Upper lobe of left lung (tissue), 6 donors: ENCODE measurements at places on chromosomes 4 and X.

DNA sequence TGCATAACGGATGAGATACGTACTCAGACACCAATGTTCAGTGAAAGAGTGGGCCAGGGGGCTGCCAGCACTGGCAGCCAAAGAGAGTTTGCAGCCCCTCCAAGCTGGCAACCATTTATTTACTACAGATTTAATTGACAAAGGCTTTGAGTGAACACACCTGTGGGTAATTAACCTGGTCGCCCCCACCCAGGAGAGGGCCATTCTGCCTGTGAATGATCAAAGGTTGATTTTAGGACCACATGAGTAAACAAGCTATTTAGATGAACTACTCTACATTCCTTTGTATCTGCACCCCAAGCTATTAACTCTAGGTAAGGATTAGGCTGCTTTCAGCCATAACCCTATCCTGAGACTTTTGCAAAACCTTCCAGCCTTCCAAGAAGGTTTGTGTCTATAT is 55.0 kb downstream of the RBM46 start:
- no peak for DNase-seq

- no peak for DNase-seq
These were observed 73.0 kb downstream of the ABLIM2 start for GRCh38 chr4:8085491-8086117.

GRCh38 chr4:8596891-8597290 is 4.3 kb downstream of the CPZ start:
- DNase-seq, result peak; percentile 63

DNA sequence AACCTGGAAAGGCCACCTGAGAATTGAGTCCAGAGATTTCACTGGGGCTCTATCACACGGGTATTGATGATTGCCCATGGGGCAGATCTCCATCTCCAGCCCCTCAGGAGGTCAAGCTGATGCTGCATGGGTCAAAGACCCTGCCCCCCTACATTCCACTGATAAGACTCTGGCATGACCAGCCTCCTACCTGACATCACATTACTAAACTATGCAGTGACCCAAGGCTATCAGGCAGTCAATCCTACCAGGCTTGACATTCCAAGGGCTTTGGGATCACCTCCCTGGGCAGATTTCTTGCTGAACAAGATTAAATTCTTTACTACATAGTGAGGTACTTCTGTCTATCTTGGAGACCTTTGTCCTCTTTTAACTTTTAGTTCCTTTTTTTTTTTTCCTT is 192.7 kb upstream of the STS start:
- no peak for DNase-seq

- DNase-seq, result no peak
These were observed 89.8 kb downstream of the PDGFRA start for GRCh38 chr4:54318904-54319303.

- DNase-seq, result no peak
These were observed 446 bp upstream of the FAM50A start for GRCh38 chrX:154443479-154443910.

DNA sequence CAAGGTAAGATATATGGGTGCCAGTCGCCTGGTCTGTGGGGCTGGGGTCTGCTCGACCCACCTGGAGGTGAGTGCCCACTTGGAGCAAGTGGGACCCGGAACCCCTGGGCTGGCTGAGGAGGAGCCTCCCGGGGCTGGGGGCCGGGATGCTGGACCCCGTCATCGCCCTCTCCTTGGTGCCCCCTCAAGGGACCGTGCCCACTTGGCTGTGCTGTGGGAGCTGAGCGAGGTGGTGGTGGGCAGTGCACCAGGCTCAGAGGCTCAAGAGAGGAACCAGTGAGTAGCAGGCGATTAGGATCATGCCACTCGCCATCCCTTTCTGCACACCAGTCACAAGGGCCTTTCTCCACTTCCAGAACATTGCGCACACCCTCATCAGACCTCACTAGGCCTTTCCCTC is 203.8 kb upstream of the PSAPL1 start:
- DNase-seq, result peak; percentile 48

GRCh38 chrX:101507986-101508385 is 22.7 kb downstream of the ARMCX4 start:
- no peak for DNase-seq

- no peak for DNase-seq
These were observed 48.6 kb upstream of the NAP1L5 start for GRCh38 chr4:88746206-88746605.

GRCh38 chr4:110004556-110004955 is 91.9 kb downstream of the EGF start:
- DNase-seq, result no peak

DNA sequence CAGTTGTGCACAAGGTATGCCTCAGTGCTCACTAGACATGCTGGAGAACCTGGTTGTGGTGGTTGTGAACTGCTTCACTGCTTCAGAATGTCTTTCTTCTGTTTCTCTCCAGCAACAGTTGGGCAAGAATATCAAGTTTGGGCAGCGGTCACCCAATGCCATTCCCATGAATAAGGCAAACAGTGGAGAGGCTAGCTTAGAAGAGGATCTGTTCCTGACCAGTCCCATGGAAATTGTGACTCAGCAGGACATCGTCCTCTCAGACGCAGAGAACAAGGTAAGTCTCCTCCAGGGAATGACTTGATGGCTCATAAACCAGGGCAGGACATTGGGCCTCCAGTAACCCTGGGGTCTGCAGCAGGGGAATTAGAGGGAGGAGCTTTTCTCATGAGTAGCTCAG is 79.9 kb downstream of the AASDH start:
- DNase-seq, result no peak

DNA sequence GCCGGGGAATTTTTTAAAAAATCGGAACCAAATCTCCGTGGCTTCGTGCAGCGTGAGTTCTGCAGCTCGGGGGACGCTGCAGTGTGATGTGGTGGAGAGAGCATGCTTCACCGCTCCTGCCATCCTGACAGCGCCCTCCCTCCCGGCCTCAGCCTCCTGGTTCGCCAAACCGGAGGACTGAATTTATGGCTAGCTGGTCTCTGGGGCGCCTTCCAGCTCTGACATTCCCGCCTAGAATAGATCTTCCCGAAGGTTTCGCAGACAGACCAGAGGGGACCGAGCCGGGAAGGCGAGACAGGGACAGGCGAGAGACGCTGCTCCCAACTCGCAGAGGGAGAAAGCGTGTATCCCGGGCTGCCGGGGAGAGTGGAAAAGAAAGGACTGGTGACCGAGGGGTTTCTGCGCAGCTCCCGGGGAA is 25.9 kb downstream of the HOPX start:
- DNase-seq, result no peak

GRCh38 chr4:134393592-134393991 is 192.0 kb upstream of the PABPC4L start:
- DNase-seq, result no peak

- peak; percentile 45 for DNase-seq
These were observed 3.5 kb downstream of the HUWE1 start for GRCh38 chrX:53682885-53683555.

DNA sequence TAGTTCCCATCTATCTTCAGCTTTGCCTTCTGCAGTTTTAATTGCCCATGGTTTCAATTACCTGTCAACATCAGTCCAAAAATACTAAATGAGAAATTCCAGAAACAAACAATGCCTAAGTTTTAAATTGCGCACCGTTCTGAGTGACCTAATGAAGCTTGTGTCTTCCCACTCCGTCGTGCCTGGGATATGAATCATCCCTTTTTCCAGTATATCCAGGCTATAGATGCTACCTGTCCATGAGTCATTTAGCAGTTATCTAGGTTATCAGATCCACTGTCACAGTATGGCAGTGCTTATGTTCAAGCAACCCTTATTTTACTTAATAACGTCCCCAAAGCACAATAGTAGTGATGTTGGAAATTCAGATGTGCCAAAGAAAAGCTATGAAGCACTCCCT is 363.6 kb upstream of the FAM241A start:
- DNase-seq, result no peak

DNA sequence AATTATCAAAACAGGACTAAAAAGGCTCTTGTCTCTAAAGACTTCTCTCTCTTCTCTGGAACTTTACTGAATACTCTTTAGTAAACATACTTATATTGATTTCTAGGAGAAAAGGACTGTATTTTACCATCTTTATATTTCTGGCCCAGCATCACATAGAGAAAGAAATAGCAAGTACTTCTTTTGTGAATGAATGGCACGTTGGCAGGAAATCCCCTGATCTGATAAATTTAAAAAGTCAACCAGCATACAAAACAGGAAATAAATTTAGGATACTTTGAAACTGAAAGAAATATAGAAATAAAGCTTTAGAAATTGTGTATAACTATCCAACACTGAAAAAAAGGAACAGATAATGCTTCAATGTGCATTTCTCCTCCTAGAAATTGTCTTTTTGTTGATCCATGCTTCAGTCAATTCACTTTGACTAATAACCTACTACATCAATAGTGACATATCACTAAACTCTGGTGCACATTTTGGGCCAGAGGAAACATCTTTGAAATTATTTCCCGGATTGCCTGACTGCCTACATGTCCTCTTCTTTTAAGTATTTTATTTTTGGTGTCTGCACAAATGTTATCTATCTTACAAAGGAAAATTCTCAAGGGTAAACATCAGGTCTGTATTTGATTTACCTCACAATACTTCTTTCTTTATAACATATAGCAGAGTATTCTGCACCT is 183.5 kb upstream of the FSTL5 start:
- DNase-seq, result no peak

DNA sequence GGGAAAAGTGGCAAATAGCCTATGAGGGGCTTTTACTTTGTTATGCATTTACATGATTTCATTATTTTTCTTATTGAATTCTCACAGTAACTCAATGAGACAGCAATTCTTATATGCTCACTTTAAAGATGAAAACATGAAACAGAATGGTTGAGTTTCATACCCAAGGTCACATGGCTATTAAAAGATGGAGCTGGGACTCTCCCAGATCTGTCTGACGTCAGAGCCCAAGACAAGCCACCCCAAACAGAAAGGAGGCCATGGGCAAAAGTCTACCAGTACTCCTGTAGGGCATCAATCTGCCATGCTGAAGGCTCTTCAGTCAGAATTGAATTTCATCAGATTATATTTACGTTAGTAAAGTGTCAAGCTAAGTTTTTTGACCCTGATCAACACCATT is 13.2 kb downstream of the HSD17B11 start:
- DNase-seq, result no peak

- DNase-seq, result no peak
These were observed 378.6 kb upstream of the EPHA5 start for GRCh38 chr4:66048861-66049260.

DNA sequence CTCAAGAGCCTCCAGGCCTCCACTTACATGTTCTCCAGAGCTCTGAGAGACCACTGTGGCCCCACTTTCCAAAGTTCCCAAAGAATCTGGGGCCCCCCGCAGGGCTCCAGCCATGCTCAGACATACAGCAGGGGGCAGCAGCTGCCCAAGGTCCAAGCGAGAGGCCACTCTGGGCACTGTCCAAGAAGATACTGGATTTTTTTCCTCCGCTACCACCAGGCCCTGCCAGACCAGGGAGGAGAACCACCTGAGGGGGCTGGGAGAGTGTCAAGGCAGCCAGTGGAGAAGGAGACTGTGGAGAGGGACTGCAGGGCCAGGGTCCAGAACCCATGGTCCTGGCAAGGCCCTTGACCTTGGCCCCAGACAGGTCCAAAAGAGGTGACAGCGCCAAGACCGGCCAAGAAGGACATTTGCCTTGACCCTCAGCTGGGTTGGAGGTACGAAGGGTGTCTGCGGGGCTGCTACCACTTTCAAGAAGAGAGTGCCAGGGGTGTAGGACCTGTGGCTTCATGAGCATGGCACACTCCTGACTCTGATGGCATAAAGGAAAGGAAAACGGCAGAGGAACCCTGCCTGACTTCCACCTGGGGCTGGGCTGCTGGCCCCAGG is 5.3 kb downstream of the EMD start:
- DNase-seq, result no peak

DNA sequence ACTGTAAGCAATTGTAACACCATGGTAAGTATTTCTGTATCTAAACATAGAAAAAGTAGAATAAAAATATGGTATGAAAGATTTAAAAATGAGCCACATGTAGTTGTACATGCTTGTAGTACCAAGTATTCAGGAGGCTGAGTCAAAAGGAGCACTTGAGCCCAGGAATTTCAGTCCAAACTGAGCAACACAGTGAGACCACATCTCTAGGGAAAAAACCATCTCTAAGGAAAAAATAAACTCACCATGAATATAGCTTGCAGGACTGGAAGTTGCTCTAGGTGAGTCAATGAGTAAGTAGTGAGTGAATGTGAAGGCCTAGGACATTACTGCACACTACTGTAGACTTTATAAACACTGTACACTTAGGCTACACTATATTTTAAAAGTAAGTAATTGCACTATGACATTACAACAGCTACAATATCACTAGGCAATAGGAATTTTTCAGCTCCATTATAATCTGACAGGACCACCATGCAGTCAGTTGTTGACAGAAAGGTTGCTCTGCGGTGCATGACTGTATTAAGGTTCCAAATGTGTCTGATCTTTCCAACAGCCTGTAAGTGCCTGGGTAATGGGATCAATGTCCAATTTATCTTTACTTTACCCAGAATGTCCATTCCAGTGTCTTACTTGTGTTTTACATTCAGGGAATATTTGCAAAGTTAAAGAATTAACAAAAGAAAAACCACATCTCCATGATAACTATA is 28.9 kb upstream of the LRBA start:
- DNase-seq, result no peak

DNA sequence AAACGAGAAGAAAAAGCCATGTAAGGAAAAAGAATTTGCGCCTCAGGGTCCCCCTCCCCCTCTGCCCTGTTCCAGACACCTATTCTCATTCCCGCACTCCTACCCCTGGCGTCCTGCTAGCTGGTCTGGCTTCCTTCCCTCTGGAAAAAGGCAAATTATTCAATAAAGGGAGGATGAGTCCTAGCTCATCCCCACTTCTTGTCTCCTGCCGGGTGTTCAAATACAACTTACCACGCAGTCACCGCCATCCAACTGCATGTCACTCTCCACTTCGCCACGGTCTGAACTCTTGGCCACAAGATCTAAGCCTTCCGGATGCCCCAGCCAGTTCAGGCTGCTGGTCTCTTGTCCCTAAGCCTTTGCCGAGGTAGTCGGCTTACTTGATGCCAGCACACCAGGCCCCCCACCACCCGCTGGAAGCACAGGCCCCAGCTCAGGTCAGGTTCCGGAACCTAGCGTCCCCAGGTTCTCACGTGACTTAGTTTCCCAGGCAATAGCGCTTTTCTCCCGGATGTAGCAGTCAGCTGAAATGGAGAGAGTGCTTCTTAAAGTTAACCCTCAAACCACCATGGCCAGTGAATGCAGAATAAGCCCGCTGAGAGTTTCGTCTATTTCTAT is 209.6 kb upstream of the SPIN4 start:
- peak; percentile 39 for DNase-seq

DNA sequence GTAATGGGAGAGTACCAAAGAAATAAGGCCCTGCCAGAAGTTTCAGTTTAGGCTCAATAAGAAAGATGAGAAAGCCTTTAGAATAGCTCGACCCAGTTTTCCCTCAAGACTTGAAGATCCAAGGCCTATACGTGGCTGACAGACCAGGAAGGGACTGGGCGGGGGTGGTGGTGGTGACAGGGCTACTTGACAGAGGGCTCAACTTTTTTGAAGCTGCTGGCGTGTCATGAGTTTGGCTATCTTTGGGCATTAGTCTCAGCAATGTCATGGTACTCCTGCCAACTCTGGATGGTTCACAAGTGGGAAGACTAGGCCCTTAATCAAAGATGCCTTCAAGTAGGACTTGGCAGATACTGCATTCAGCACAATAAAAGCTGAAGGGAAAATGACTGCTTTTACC is 100.1 kb upstream of the SCML1 start:
- no peak for DNase-seq
